ENCODE measurements at places on chromosomes 11 and 22.
A peak's percentile ranks its signal among the peaks of the same experiment; 100 is the strongest.

DNA sequence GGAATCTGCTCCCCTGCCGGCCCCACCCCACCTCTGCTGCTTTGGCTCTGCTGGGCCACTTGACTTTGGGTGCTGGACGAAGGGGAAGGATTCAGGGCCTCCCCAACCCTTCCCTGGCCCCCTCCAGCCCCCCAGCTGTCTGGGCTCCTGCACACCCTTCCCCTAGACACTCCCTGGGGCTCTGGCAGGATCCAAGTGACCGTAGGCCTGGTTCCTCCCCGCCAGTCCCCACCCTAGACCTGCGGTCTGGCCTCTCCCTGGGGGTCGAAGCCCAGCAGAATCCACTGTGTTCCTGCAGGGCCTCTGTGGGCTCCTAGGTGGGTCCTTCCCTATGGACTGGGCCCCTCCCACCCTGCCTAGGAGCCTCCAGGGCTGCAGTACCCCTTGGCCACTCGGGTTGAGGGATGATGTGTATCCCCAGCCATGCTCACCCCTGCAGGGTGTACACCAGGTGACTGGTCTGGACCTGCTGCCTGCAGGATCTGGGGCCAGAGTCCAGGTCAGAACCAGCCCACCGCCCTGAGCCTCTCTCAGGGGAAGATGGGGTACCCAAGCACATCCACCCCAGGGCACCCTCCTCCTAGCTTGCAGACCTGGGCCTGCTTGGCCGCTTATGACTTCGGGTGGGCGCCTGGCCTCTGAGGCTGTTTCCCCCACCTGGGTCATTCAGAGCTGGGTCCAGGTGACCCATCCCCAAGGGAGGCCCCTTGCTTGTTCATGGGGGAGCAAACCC lies 5.6 kb downstream of the PIM3 start:
- DNase-seq: no peak

DNA sequence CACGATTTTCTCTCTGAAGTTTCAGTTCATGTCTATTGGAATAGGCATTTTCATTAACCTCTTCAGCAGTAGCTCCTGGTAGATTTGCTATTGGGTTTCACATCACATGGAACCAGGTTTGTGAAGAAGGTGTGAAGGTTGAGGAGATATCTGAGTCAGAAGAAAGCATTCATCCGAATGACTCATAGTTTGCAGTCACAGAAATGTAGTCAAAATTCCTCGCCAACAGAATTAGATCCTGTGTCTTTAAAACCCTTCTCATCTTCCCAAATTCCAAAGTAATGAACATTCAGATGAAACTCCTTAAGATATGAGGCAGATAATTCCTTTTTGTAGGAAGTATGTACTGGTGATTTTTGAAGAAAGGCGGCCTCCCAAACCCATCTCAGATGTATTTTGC lies 125.0 kb upstream of the LARGE1 start:
- DNase-seq: no peak

- no peak for DNase-seq
Measured at GRCh38 chr22:38930512-38930911, 26.9 kb upstream of the APOBEC3A start.

DNA sequence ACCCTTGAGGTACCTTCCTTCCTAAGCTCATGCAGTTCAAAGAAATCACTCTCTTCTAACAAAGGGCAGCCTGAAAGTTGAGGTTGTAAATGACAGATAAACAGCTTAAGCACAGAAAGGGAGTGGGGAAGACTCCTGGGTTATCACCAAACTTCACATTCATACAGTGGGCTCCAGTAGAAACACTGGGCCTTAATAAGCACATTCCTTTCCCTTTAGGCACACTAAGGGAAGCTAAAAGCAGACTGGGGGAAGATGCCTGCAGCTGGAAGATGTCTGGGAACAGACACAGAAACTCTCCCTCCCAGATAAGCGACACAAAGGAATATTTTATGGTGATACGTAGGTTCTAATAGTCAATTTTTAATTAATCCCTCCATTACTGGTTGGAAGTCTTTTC lies 350.3 kb upstream of the MPPED2 start:
- DNase-seq: no peak

DNA sequence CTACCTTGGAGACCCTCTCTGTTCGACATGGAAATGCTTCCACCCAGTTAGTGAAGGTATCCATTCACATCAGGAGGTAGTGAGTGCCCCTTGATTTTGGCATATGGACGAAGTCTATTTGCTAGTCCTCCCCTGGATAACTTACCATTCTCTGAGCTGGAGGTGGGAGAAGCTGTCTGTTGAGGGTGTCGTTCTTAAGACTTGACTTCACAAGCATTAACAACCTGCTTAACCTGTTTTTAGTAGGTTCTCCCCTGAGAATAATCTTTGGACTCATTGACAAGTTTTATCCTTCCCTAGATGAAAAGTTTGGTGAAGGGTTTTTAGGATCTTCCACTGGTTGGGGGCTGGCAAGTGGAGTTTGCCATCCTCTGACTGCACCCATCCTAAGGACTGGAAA lies 1053.8 kb upstream of the CNTN5 start:
- DNase-seq: no peak

DNA sequence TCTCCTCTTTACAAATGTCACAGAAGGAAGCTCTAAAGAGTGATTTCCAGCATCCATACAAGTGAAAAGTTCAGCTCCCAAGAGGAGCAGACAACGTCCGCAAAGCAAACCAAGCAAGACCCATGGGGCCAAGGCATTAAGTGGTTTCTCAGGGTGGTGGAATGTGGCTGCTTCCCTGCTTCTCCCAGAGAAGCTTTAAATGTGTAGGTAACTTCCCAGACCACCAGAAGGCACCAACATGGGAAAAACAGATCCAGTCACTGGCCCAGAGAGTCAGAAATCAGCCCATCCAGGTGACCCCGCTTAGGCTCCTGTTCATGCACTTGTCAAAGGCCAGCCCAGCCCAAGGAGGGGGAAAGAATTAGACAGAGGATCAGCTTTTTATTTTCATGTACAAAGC lies 13.3 kb upstream of the PHF21A start:
- no peak for DNase-seq

DNA sequence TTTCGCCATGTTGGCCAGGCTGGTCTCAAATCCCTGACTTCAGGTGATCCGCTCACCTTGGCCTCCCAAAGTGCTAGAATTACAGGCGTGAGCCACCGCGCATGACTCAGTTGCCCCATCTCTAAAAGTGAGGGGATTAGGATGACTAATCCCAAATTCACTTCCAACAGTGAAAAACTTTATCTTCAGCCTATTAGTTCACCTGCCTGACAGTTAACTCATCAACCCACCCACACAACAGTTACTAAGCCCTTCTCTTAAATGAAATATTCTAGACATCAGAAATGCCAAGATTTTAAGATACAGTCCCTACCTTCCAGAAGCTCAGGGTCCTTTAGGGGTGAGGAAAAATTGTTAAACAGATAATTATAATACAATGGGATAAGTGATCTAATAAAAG lies 2.0 kb upstream of the ANKRD42 start:
- no peak for DNase-seq

- no peak for DNase-seq
Measured at GRCh38 chr11:19683141-19683805, 29.4 kb upstream of the NAV2 start.

DNA sequence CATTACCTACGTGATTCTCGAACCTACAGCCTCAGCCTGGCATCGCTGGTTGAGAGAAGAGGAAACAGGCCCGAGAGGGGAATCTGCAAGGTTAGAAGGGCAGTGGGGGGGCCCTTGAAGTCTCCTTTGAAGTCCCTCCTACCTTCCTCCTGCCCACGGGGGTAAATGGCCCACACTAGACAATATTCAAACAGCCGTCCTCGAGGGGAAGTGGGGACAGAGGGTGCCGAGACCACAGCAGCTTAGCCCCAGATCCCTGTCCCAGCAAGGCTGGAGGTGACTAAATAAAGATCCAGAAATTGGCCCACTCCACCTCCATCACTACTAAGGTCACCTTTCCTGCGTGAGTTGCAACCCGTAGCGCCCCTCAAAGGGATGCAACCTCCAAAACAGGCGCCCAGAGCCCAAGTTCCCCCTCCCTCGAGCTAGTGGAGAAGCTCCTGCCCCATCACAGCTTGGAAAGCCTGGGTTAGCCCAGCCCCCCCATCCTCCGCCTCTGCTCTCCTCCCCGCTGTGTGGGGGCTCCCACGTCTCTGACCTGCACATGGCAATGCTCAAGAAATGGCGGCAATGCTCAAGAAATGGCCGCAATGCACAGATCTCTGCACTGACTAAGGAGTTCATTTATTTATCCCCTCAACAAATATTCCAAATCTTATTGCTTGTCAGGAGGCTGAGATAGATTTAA lies 788 bp upstream of the RASL10A start:
- no peak for DNase-seq

DNA sequence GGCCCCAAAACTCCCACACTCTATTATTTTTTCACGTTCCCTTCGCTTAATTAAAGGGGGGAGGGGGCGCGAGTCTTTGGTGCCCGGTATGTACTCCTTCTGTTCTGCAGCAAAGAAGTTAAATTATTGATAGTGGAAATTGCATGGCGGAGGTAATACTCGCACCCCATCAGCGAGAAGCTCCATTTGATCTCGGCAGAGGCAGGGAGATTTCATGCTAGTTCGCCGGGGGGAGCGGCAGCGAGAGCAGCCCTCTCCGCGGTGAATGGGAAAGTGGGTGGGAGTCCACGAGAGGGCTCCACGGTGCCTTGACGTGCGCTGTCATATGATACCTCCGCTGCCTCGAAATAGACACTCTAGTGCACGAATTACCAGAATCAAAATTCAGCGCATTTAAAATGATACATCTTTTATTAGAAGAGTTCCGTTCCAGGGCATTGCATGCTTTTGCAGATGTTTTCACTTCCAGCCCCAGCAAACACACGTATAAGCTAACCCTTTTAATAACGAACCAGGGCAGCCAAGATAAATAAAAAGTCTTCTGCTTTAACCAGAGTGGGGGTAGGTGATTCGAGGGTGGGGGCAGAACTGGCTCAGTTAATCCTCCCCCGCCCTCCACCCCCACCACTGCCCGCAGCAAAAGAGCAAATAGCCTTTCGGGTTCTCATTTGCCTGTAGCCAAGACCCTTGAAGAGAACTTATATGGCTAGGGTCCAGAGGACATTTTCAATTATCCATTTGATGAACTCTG lies 1.3 kb upstream of the BDNF start:
- no peak for DNase-seq

DNA sequence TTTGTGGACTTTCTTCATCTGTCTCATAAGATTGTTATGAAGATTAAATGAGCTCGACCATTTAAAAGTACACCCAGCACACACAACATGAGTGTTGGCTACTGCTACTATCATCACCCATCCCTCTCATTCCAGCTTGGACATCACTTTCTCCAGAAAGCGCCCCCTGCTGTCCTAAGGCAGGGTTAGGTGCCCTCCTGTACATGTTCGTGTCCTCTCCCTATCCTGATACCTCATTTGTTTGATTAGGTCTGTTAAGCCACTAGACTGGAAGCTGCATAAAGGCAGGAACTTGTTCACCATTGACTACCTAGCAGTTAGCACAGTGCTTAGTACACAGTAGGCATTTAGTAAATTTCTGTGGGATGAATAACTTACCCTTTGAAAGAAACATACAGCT lies 85.5 kb downstream of the ENTHD1 start:
- DNase-seq: peak; percentile 11

- DNase-seq: no peak
Measured at GRCh38 chr11:119706029-119706428, 23.0 kb downstream of the NECTIN1 start.

DNA sequence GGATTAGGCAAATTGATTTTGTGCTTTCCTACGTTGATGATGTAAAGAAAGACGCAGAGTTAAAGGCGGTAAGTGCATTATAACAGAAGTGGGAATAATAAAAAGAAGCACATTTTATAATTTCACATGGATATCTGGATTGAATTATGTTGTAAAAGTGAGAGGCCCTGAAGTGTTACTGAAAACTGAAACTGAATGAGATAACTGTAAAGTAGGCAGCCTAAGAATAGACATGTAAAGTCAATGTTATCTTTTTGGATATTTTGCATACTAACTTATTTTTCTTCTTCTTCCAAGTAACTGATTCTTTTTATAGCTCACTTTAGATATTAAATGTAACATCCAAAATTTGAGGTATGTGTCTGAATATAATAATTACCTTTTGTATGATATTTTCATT lies 28.3 kb downstream of the ANO5 start:
- DNase-seq: no peak

GRCh38 chr11:122521626-122522025 lies 133.9 kb upstream of the UBASH3B start:
- no peak for DNase-seq

DNA sequence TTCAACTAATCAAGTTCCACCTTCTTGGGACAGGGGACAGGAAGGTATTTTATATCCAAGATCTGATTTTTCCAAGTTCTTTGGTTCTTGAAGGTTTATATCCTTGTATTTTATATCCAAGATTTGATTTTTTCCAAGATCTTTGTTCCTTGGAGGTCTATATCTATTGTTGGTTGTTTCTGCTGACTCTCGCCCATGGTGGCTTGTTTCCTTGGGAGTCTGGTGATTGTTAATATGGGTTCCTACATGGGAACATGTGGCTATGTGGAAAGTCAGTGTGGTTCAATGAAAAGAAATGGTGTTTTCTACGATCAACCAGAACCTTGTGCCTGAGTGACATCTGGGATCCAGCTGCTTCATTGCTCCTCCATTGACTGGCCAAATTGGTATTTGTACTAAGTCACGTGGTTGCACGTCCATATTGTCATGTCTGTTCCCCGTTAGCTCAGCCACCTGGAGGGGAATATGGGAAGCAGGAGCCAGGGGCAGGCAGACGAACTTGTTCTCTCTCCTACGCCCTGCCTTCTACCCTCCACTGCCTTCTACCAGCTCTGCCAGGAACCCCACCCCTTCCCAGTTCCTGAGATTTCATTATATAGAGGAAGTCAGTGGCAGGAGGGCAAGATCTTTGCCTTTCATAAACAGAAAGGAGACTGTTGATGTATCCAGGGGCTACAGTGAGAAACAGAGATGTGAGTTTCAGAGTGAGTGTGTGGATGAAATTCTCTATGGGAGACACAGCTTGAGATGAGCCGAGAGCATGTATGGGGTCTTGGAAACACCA lies 11.1 kb upstream of the CSF2RB start:
- no peak for DNase-seq

- no peak for DNase-seq
Measured at GRCh38 chr11:74776546-74776945, 27.9 kb downstream of the RNF169 start.

GRCh38 chr22:22099833-22100812 lies 117.5 kb upstream of the TOP3B start:
- DNase-seq: no peak

DNA sequence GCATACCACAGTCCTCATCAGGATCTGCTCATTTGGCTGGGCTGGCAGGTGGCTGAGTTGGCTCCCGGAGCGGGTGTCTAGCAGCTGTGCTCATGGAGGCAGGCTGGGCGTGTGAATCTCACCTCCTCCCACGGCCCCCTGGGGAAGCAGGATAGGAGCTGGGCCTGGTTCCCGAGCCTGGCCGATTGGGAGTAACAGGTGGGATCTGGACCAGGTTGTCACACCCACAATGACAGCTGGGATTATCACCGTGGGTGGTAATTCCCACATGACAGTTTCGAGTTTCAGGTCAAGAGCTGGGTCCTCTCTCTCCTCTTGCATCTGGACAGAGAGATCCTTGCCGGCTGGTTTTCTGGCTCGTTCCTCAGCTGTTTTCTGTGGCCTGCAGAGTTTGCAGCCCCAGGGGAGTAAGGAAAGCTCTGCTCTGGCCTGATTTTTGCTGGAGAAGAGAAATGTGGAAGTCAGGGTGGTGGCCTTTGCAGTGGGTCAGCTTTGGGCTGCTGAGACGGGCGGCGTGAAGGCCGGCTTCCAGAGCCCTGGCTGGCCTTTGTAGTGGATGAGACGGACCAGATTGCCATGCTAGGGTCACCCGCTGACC lies 57.0 kb downstream of the BCR start:
- no peak for DNase-seq
